ENCODE measurements at places on chromosomes 16 and 17.

DNA sequence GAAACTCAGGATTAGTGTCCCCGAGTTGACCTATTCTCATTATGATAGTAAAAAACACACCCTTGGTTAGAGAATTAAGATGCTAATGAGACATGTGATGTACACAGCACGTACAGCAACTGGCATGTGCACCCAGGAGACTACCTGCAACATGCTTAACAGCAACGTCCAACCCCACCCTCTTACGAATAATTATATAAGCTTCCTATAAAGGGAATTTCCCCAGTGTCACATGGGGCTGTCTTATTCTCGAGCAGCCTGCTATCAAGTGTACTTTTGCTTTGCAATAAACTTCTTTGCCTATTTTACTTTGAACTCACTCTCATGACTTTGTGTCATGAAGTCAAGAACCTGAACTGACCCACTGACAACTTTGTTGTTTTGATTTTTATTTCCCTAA lies 62.4 kb upstream of the PMFBP1 start:
- DNase-seq, result no peak

DNA sequence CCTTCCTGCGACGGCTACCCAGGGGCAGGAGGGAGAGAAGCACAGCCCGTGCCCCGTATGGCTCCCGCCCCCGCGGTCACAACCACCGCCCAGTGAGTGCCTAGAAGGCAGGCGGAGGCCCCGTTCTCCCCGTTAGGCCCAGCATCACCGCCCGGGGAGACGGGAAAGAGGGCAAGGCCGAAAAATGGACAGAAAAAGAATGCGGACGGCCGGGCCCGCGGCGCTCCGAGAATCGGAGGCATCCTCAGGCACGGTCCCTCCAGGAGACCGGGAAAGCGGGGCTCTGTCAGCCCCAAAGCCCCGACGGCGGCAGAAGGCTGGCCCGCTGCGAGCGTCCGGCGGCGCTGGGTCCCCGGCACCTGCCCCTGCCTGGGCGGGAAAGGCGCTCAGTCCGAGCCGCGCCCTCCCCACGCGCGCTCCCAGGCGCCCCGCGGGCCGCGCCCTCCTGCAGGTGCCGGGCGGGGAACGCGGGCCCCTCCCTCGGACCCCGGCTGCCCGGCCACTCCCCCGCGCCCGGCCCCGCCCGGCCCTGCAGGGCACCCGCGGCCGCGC lies 407 bp downstream of the MCRIP1 start:
- no peak for DNase-seq

DNA sequence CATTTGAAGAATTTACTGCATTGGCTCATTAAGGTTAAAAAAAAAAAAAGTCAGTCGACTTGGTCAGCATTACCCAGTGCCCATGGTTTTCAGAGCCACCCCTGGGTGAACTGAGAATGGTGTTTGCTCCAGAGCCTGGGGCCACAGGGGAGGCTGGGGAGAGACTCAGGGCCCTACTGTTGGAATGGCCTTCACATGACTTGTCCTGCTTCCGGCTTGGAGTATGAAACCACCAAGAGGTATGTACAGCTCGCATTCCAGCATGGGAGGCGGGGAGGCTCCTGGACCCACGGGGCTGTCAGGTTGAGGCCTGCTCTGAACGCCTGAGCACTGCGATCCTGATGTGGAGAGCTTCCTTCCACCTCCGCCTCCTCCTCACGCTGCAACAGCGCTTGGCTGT lies 36.8 kb downstream of the MSI2 start:
- DNase-seq, result no peak

DNA sequence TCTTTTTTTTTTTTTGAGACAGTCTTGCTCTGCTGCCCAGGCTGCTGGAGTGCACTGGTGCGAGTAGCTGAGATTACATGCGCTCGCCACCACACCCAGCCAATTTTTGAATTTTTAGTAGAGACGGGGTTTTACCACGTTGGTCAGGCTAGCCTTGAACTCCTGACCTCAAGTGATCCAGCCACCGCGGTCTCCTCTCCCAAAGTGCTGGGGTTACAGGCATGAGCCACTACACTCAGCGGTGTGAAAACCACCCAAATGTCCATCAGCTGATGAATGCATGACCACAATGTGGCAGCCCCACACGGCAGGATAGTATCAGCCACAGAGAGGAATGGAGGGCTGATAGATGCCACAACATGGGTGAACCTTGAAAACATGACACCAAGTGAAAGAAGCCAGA lies 2.1 kb downstream of the P2RX5 start:
- DNase-seq, result no peak

DNA sequence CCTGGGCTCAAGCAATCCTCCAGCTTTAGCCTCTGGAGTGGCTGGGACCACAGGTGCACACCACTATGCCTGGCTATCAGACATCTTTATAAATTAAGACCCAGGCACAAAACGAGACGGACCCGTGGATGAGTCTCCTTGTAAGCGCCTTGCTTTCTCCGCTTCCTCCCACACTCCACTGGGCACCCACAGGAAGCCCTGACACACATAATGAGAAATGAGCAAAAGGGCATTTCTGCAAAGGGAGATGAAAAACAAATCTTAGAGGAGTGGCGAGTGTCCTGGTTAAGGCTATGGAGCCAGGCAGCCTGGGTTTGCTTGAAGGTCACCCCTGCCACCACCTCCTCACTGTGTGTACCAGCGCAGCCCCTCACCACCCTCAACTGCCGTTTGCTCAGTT lies 56.3 kb downstream of the XYLT1 start:
- no peak for DNase-seq

GRCh38 chr16:76583466-76583865 lies 306.3 kb downstream of the CNTNAP4 start:
- peak; percentile 100 for DNase-seq

DNA sequence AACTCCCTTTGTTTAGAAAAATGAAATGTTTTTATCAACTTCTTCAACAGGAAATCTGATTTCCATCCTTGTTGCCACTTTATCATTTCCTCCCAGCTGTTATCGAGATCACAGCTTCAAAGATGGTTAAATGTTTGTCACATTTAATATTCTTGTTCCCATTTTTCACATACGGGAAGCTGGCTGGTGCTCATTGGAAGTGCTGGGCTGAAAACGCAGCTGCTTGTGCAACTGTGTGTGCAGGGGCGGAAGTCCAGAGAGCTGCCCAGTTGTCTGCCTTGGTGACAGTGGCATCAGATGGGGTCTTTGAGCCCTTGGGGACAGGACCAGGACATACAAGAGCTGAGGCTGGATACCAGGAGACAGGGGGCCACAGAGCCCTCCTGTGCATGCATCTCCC lies 549.2 kb upstream of the CDH11 start:
- DNase-seq, result no peak

- DNase-seq, result no peak
Measured at GRCh38 chr17:12691173-12691572, 25.5 kb downstream of the MYOCD start.

- DNase-seq, result no peak
Measured at GRCh38 chr16:31202414-31203375, at the start of gene PYCARD. Gene PYCARD (minus strand): TSS chr16:31202760. CDS start chr16:31202690, 70 bp downstream.

DNA sequence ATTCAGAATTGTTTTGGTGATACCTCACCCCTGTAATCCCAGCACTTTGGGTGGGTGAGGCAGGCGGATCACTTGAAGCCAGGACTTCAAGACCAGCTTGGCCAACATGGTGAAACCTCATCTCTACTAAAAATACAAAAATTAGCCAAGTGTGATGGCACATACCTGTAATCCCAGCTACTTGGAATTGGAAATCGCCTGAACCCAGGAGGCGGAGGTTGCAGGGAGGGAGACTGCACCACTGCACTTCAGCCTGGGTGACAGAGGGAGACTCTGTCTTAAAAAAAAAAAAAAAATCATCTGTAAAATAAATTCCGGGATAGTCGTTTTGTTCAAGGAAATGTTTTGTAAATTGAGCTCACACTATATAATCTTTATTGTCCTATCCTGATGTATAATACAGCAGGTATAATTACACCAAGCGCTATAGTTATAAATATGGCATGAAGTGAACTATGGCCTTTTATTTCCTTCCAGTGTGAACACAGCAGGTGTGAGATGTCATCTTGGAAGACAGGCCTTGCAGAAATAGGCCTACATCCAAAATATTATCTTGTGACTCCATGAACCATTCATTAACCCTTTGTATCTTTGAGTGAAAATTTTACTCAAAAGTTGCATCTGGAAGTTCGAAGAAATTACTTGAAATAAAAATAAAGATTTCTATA lies 25.4 kb downstream of the PLA2G10 start:
- DNase-seq, result no peak

DNA sequence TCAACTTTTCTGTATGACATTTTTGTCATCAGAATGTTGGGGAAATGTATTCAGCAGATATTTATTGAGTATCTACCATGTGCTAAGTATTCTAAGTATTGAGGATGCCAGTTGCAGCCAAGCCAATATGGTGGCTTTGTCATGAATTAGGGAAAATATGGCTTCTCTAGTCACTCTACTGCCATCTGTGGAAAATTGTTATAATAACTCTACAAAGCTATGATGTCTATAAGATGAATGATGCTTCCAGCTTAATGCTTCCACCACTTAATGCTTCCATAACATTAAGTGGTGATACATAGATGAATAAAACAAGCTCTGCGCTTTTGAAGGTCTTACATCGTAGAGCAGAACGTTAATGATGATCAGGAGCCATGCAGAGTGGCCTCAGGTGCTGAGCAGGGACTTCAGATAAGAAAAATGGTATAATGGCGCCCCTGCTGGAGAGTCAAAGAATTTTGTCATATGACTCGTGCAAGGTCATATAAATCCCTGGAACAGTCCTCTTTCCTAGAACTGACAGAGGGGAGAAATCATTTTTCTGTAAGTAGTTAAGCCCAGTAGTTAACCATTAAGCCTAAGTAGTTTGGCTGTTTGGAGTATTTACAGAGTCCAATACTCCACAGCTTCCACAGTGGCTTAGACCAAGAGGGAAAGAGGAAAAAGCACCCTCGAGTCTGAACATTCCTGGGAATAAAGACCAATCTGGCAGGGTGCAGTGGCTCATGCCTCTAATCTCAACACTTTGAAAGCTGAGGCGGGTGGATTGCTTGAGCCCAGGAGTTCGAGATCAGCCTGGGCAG lies 2.7 kb upstream of the TMIGD1 start:
- DNase-seq, result peak; percentile 72

DNA sequence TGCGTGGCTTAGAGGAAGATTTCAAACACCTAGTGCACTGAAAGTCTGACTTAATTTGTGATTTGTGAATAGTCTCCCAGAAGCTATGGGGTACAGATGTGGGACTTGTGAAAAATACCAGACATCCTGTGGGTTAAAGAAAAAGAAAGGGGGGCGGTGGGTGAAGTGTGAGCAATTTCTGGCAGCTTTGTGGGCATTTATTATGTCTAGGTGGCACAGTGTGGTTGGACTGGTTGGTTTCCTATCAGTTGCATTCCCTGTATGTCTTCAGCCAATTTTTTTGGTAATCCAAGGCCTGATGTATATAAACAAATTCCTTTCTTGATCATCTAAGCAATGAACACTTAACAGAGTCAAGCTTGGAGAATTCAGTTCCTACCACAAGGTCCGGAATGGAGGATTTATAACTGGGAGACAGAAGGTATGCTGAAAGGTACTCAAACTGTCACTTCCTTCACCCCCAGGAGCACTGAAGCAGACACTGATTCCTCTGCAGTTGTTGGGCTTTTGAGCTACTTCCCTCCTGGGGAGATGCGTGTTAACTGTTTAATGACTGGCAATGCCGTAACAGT lies 211.6 kb downstream of the WWOX start:
- no peak for DNase-seq

GRCh38 chr17:19539841-19540311 lies 6.2 kb downstream of the SLC47A1 start:
- DNase-seq, result no peak

DNA sequence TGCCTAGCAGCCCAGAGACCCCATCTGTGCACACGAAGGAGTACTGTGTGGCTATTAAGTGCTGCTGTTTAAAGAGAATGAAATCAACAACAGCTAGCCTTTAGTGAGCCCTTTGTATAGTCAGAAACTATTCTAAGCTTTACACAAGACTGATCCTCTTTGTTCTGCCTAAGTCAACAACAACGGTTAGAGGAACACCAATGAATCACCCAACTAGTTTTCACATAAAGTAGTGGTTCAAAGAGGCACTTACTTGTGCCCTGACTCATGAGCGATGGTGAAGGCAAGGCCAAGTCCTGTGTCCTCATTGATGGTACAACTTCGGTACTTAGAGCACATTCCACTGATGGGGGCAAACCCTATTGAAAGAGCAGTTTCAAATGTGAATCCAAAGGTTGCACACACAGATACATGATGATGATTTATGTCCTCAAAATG lies 75.8 kb downstream of the ADAMTS18 start:
- no peak for DNase-seq

GRCh38 chr16:68155425-68155824 lies 70.3 kb downstream of the NFATC3 start:
- no peak for DNase-seq

- DNase-seq, result no peak
Measured at GRCh38 chr17:7582396-7583252, 1.0 kb upstream of the MPDU1 start.

DNA sequence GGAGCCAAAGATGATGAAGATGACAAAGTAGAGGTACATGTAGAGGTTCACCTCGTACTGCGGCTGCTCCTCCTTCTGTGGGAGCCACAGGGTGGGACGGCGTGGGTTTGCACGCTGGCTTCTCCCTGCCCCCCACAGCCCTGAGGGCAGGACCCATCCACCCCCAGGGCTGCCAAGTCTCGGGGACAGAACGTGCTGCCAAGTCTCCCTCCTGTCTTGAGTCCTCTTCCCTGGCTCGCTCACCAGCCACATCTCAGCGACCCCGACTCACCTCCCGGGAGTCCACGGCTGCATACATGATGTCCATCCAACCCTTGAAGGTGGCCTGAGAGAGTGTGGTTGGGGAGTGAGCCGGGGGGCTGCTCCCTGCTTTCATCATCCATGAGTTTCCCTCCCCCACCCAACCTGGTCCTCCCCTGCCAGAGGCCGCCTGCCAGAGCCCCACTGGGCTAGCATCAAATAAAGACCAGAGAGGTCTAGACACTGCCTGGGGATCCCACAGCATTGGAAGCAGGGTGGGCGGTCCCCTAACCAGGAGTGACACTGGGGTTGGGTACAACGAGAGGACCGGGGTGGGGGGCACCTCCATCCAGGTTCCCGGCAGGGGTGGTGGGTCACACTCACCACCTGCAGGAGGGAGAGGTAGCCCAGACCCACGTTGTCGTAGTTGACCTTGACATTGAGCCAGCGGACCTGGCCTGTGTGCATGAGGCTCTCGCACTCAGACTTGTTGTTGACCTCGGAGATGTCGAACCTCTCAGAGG lies 12.8 kb upstream of the CD79B start:
- DNase-seq, result no peak

- no peak for DNase-seq
Measured at GRCh38 chr16:84103678-84104077, 13.1 kb downstream of the MBTPS1 start.

GRCh38 chr17:22286337-22287041 lies 594.2 kb downstream of the KCNJ18 start:
- DNase-seq, result no peak

DNA sequence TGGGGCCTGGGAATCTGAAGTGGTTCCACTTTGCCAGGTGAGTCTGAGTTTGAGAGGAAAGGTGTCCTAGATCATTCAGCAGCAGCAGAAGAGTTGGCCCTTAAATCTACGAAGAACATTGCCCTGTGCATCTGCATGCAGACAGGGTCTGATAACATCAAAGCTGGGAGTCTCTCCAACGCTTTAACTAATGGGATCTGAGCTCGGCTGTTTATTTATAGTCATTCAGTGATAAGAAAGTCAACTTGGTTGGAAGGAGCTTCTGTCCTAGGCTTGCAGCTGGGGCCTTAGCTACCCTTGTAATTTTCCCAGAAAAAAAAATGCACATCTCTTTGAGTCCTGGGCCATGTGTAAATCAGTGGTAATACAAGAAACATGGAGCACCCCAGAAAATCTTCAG lies 418.0 kb upstream of the HSBP1 start:
- no peak for DNase-seq

- DNase-seq, result no peak
Measured at GRCh38 chr16:71573387-71574094, 3.4 kb downstream of the TAT start.

- DNase-seq, result no peak
Measured at GRCh38 chr17:64130559-64131001, 636 bp upstream of the ERN1 start.

Measured in NCI-H524 (cell line).